ENCODE measurements at places on chromosomes 6 and 20.

DNA sequence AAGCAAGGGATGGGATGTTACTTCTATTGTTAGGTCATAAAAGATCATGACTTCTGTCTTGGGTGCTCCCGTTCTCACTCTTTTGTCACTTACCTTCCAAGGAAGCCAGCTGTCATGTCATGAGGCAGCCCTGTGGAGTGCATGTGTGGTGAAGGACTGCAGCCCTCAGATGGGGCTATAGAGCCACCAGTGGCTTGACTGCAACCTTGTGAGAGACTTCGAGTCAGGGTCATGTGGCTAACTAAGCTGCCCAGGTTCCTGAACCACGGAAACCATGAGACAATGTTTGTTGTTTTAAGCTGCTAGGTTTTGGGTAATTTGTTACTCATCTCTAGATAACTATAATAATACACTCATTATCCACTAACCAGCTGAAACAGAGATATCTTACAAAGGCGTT, 477.1 kb downstream of the BTBD3 start:
- no peak for DNase-seq

DNA sequence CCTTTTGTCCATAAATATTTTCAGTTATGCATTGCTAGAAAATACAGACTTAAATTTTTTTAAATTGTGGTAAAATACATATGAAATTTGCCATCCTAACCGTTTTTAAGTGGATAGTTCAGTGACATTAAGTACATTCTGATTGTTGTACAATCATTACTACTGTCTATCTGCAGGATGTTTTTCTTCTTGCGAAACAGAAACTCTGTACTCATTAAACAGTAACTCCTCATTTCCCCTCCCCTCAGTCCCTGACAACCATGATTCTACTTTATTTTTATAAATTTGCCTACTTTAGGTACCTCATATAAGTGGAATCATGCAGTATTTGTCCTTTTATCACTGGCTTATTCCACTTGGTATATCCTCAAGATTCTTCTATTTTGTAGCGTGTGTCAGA, 21.3 kb downstream of the TAF11 start:
- DNase-seq = no peak

- no peak for DNase-seq
Measured at GRCh38 chr20:6719369-6719721, 48.1 kb upstream of the BMP2 start.

- DNase-seq = no peak
Measured at GRCh38 chr6:16326531-16326930, 88.1 kb downstream of the GMPR start.

DNA sequence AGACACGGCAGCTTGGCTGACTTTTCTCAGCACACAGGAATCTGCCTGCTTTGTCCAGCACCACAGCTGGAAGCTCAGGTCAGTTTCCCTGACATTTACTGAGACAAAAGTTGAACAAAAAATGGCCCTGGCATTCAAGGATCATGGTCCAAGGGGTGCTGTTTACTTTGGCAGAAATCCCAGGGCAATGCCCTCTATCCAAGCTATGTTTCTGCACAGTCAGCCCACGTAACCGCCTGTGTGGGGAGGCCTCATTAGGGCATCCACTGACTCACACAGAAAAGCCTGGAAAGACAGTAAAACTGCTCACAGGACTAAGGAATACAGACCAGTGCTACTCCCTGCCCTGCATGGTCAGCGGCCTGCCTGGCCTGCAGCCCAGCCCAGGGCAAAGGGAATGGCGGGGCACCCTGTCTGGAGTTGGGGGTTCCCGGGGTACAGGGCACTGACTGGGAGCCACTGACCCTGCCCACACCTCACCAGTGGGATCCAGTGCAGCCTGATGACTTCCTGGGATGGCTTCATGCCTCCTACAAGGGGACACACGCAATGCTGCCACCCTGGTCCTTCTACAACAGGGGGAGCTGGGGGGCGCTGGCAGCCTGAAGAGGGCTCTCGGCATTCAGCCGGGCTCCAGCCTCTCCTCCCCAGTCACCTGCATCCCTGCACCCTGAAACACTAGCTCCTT, 77.1 kb downstream of the NINL start:
- peak; percentile 3 for DNase-seq

GRCh38 chr20:60363698-60364097, 405.5 kb downstream of the CDH26 start:
- DNase-seq = no peak

DNA sequence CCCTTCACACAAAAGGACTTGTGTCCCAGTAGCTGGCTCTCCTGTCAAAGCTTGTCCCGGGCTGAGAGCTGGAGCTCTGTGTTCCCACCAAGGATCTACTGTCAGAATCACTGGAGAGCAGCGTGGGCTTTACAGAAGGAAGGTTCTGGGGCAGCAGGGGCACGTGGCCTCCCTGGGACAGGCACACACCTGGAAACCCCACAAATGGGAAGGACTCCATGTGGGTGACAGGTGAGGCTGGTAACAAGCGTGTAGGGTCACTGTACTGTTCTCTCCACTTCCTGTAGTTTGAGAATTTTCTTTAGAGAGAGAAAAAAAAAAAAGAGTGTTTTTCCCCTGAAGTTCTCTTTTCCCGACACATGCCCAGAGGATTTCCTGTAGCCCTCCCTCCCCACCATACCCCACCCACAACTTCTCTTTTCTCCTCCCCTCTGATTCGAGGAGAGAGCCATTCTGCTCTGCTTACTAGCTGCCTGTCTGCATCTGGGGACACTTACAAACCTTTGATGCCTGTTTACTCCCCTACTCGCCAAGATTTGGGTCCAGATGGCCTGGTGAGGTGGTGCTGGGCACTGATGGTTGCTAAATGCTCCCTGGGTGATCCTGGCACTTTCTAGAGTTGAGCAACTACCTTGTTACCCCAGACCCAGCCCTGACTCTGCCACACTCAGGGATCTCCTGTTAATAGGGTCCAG, 84.1 kb upstream of the SIRPA start:
- DNase-seq = no peak

DNA sequence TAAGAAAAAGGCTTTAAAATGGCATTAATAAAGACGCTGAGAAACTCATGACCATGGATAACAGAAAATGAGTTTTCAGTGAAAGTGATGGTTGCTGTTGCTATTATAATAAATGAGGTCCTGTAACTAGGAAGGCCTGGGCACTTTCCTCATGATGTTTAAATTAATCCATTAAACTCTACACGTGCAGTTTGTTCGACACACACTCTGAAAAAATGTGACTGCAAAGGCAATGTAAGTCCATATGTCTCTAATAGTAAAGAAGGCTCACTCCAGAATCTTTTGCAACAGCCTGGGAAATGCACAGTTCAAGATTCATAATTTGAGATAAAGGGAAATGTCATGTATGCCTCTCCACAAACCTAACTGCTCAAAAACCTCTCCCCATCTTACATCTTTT, 153.4 kb downstream of the COL12A1 start:
- DNase-seq = no peak

DNA sequence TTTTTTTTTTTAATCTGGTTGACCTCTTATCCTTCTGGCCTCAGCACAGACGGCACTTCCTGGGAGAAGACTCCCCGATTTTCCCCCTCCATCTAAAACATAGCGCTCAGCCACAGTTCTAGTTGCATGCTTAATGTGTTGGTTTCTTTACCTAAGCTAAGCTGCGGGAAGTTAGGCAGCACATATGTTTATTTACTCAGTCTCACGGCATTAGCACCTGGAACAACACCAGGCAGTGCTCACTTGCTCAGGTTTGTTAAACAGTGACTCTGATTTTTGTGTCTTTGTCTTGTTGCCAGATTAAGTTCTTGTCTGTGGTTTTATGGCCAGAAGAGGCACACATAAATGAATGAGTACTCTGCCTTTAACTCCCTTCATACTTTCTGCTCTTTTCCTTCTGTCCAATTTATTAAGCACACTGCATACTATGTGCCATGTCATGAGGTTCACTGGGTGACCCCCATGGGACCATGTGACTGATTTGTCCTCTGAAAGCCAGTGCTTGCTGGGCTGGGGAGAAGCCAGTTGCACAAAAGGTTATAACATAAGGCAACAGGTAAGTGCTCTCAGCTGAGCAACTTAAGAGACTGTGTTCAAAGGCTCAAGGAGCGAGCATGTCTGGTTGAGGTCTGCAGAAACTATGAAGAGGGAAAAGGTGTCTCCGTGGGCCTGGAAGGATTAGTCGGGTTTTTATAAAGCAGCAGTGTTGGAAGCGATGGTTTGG, 93.6 kb downstream of the RPP40 start:
- peak; percentile 13 for DNase-seq

Data from NCI-H1092 treated with DMSO at 0.1 percent for 48 hours (cell line).